ENCODE measurements at places on chromosomes 12 and 14.
A peak's percentile ranks its signal among the peaks of the same experiment; 100 is the strongest.

DNA sequence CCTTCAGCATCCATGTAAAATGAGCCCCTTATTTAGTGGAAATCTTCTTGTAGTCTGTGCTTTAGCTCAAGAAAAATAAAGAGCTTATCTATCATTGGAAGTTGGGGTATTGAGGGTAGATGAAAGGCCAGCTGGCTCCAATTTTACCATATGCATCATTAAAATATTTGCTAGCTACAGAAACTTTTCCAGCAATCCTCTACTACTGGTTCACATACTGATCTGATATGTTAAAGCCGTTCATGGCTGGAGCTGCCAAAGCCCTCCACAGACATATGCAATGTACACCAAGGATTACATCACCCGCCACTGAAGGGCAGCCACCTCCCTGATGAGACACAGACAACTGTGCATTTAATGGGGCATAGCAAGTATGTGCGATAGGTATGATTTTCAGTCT is 1205.3 kb downstream of the GALC start:
- no peak for DNase-seq

- DNase-seq, result no peak
These were observed 4.1 kb downstream of the OR10AD1 start for GRCh38 chr12:48198985-48199384.

GRCh38 chr14:21917699-21918436 is 244.2 kb upstream of the OR4E1 start:
- peak; percentile 13 for DNase-seq

DNA sequence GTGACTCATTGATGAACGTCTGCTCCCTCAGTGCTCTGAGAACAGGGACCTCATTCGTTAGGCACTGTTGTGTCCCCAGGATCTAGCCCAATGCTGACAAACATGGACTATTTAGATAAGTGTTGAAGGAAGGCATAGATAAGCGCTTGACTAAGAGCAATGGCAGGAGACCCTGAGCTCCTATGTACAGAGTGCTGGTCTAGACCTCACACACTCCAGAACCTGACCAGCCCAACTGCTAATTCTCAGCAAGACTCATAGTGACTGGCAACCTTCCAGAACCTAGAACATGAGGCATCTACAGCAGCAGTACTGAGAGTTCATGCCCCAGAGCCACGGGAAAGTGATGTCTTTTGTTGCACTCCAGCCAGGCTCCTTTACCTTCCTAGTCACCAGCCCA is 69.2 kb downstream of the CRACR2A start:
- DNase-seq, result no peak

DNA sequence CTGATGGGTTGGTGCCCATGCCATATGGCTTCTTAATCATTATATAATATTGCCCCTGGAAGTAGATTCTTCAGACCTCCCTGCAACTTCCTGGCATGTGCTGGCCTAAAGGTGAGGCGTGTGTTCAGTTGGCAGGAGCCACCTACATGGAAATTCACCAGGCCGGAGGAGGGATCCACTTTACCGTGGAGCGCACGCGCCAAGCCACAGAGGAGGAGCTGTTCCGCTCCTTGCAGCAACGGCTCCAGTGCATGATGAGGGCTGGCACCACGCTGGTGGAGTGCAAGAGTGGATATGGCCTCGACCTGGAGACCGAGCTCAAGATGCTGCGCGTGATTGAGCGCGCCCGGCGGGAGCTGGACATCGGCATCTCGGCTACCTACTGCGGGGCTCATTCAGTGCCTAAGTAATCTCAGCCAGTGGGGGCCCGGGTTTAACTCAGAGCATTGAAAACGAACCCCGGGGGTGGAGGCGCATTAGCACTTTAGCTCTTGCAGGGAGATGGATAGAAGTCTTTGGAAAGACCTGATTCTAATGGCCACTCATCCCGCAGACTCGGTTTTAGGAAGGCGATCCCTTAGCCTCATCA is 13.5 kb downstream of the AMDHD1 start:
- DNase-seq, result no peak

- DNase-seq, result no peak
These were observed 60.0 kb downstream of the LLPH start for GRCh38 chr12:66070378-66071120.

DNA sequence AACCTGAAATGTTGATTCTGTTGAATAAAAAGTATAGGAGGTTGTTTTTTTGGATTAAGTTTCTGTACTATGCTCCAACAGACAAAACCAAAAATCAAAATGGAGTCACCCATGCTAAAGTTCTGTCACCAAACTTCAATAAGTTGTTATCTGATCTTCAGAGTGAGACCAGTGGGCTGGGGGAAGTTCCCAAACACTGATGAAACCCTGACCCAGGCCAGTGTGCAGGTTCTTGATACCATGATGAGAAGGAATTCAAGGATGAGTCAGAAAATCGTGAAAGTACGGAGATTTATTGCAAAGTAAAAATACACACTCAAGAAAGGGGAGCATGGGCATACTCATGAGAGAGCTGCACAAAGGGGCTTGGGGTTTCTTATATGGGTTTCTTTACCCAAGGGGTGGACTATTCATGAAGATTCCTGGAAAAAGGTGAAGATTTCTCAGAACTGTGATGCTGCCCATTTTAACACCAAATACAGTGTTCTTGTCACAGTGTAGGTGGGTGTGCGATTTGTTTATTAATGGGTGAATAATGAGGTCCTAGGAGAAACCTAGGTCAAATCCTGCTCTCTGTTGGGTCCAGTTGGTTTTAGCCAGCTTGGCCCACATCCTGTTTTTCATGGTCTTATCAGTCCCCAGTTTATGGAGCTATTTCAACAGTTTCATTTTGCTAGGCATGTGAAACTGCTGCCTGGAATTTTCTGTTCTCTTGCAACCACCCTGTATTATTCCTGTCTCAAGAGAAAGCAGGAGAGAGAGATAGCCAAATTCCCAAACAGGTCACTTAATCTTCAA is 27.5 kb upstream of the DENND5B start:
- no peak for DNase-seq
